ENCODE measurements at places on chromosomes 16 and 17.

GRCh38 chr17:48100160-48100559, 1.1 kb downstream of the CBX1 start:
- DNase-seq: no peak

DNA sequence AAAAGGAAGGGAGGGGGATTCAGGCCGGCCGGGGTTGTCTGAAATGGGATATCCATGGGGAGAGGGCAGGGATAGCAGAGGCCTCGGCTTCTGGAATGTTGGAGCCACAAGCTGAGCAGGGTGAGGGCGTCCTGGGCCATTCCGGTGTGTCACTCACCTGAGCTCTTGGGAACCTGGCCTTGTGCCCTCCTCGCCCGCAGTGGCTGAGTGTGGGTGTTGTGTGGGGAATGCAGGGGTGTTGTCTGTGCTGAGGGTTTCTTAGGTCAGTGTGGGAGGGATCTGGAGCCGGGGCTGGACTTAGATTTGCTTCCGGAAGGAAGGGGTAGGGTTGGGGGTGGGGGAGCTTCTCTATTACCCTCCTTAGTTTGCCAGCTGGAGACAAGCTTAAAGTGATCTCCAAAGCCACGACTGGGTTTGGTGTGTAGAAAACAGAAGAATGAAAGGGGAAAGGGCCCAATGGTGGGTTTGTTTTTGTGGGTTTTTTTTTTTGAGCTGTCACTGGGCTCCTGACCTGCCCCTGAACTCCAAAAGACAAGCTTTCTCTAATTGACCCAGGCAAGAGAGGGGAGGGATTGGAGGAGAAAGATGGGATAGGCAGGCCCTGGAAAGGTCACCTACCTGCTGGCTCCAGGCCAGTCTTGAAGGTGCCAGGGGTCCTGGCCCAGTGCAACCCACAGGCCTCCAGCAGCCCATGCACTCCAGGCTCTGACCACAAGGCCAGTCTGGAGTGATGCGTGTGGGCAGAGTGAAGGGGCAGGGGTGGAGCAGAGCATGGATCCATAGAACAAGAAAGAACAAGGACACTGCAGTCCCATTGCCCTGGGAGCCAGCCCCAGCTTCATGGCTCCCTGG, at the start of gene SULT1A2:
Gene SULT1A2 (minus strand): TSS at position 211 of the 852 bp plus-strand sequence. CDS start 1,120 bp downstream, outside the sequence.
- DNase-seq: peak; percentile 1

DNA sequence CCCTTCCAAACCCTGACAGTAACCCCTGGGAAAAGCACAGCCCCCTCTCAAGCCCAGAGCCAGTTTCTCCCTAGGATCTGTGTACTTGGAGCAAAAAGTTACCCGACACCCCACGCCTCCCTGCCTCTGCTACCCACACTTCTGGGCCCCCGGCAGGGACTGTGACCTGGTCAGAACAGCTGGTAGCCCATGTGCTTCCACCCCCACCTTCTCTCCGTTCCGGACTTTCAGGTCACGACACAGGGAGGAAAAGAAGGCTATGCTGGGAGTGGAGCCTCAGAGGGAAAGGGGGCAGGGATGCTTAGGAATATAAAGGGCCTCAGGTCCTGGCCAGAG, 6.4 kb downstream of the PPY start:
- DNase-seq: peak; percentile 20

GRCh38 chr17:19567216-19568015, 33.8 kb downstream of the SLC47A1 start:
- no peak for DNase-seq

DNA sequence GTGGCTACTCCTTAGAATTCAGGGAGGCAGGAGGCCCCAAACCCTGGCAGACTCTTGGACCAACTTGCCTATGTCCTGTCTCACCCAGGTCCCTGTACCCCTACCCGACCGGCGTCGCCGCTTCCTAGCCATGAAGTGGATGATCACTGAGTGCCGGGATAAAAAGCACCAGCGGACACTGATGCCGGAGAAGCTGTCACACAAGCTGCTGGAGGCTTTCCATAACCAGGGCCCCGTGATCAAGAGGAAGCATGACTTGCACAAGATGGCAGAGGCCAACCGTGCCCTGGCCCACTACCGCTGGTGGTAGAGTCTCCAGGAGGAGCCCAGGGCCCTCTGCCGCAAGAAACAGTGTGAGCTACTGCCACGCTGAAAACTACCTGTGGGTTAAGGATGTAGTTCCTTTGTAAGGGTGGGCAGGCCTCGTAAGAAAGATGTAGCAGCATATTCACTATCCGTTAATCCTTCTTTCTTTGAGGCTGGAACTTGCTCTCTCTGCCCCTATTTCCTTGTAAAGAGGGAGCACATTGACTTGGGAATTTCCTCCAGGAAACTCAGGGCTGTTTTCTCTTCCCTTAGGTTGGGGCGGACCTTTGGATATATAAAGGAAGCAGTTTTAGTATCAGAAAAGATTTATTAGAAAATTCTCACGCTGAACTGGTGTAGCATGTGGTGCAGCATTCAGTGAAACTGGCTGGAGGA, 4.1 kb downstream of the MRPS7 start:
- DNase-seq: no peak

GRCh38 chr16:84481051-84481735, 23.3 kb downstream of the MEAK7 start:
- no peak for DNase-seq

GRCh38 chr16:61555718-61556441, 480.4 kb downstream of the CDH8 start:
- DNase-seq: no peak

DNA sequence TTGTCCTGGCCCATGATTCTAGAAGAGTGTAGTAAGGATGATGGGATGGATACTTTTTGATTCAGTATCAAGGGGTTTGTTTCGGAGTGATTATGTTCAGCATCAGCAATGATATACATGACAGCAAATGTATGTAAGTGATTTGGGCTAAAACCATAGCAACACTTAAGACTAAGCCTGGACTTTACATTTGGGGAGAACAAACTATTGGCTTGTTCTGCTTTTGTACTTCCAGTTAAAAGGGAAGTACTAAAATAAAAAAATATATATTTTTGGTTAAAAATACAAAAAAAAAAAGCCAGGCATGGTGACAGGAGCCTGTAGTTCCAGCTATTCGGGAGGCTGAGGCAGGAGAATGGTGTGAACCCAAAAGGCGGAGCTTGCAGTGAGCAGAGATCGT, 20.5 kb upstream of the DHX8 start:
- no peak for DNase-seq

DNA sequence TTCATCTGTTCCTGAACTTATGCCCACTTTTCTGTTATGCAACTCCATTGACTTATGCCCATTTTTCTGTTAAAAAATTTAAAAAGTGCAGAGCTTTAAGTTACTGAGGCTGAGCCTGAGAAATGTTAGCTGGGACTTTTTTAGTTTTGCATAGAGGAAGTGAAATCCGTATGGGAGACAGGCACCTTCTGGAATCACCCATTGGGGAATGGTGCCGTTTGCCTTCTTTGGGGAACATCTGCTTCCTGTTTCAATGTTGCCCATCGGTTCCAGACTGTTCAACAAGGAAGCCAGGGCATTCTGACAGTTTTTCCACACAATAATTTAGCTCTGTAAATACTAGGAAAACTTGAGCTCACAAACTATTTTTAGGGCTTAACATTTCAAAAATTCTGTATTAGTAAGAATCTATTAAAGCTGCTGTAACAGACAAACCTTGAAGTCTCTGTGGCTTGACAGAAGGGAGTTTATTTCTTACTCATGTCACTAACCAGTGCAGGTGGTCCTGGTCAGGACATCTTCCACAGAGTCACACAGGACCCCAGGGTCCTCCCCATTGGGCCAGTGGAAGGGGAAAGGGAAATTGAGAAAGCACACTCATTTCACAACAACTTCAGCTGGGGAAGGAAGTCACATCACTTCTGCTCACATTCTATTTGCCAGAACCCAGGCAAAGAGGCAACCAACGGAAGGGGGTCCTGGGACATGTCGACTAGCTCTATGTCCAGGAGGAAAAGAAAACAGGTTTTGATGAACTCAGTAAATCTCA, 17.2 kb downstream of the PRKCB start:
- DNase-seq: no peak

GRCh38 chr17:38667099-38667786, 7.5 kb downstream of the EPOP start:
- peak; percentile 90 for DNase-seq

DNA sequence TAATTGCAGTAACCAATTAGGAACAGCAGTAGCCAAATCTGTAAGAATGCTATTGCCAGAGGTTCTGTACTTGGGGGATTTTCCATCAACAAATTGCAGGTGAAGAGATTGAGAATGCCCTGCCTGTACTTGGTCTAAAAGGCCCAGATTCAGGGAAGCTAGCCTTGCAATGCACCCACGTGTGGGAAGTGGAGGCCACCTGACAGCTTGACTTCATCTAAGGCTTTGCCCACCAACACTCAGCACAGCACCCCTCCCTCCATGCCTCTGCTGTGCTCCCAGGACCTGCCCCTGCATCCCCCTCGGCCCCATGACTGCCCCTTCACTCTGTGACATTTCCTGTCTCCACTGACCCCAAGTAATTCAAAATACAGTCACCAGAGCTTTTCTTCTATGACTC, 79.1 kb upstream of the CDH5 start:
- no peak for DNase-seq

- DNase-seq: peak; percentile 62
Observed at GRCh38 chr17:17913695-17914332, 58.4 kb downstream of the TOM1L2 start.

GRCh38 chr17:50618941-50619340, 15.7 kb upstream of the ABCC3 start:
- no peak for DNase-seq

DNA sequence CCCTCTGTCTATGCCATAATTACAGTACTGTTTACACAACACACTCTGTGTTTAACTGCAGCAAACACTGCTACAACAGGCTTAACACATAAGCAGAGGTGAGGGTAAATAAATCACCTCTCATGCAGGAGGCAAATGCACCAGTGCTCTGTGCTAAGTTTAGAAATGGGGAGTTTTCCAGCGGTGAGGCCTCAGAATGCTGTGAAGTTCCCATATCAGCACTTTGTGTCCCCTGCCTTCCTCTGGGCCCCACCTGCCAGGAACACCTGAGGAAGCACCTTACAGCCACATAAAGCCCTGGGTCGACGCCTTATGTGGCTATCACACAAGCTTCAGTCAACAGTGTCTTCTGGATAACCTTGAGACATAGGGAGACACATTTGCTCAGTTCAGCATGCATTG, 304.5 kb downstream of the HAPSTR1 start:
- no peak for DNase-seq

- no peak for DNase-seq
Observed at GRCh38 chr16:28835864-28836760, 10.0 kb downstream of the TUFM start.

- no peak for DNase-seq
Observed at GRCh38 chr17:34156401-34156740, 98.7 kb upstream of the CCL2 start.

GRCh38 chr17:49703557-49704277, 4.0 kb downstream of the SLC35B1 start:
- peak; percentile 72 for DNase-seq

- no peak for DNase-seq
Observed at GRCh38 chr17:78252701-78253635, 21.5 kb downstream of the TMEM235 start.

GRCh38 chr17:27488231-27488630, 32.0 kb downstream of the KSR1 start:
- no peak for DNase-seq

DNA sequence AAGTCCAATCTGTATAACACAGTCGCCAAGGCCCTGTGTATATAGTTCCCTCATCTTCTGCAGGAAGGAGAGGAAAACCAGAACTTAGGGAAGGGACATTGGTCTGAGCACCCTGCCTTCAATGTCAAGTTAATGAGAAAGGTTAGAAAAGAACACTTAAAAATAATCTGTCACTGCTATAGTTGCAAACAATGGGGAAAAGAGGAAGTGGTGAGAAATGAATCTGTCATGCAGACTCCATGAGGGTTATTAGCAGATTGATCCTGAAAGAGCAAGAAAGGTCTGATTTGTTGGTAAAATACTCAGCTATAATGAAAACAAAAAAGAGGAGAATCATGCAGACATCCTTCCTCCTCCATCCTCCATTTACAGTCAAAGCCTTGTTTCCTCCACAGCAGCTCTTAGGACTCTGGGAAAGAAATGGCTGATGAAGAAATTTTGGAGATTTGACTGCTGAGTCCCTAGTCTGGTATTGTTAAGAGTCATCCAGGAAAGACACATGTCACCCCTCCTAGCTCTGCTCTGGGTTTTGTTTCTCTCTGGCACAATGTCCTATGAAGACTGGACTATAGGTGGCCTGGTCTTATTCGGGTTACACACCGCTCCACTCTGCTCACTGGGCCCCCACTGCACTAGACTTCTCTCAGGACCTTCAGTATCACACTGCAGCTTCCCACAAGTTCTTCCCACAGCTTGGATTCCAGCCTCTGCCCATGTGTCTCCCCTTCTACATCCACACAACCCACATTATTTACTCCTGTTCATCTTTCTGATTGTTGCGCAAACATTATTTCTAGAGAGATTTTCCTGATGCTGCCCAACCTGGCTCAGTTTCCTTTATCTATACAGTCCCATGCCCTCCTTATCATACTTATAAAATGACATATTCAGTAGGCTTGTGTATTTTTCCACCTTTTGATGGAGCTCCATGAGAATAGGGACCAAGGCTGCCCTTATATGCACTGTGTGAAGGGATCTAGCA, 56.5 kb upstream of the XYLT1 start:
- DNase-seq: no peak

DNA sequence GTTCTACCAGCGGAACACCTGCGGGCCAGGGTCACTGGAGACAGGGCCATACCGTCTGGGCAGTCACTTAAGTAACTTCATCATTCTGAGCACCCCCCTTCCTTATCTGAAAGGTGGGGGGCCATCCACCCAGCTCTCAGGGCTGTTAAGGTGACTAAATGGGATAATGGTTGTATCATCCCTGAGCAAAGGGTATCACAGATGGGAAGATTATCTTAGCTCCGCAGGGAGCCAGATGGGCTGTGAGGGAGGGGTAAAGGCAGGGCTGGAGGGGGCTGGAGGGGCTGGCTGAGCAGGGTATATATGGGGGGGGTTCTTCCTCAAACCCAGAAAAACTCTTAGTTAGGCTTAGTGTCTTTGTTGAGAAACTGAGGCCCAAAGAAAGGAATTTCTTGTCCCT, 2.9 kb upstream of the CACNA1G start:
- DNase-seq: peak; percentile 85

- no peak for DNase-seq
Observed at GRCh38 chr16:3097266-3097665, 1.8 kb downstream of the ZSCAN10 start.

- DNase-seq: no peak
Observed at GRCh38 chr17:42882166-42882565, 18.4 kb upstream of the G6PC1 start.

DNA sequence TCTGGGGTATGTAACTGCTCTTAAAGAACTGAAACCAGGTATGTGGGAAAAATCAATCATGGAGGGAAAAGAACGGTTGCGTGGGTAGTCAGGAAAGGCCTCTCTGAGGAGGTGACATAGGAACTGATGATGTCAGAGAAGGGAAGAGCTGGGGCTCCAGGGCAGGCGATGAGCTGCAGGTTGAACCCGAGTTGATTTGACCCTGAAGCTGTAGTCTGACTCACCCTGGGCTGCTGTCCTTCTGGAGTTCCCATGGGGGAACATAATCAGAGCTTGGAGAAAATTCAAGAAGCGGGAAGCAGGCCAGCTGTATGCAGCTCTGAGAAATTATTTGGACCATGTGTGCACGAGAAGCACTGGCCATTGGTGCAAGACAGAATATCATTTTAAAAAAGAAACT, 16.7 kb downstream of the SLC6A2 start:
- no peak for DNase-seq

All from D341Med (cell line).